ENCODE measurements at places on chromosomes 12 and 14. TPM values are rescaled to one million over a fixed set of nuclear protein-coding genes. Genes with fewer than 3 reads are reported as not detected.

DNA sequence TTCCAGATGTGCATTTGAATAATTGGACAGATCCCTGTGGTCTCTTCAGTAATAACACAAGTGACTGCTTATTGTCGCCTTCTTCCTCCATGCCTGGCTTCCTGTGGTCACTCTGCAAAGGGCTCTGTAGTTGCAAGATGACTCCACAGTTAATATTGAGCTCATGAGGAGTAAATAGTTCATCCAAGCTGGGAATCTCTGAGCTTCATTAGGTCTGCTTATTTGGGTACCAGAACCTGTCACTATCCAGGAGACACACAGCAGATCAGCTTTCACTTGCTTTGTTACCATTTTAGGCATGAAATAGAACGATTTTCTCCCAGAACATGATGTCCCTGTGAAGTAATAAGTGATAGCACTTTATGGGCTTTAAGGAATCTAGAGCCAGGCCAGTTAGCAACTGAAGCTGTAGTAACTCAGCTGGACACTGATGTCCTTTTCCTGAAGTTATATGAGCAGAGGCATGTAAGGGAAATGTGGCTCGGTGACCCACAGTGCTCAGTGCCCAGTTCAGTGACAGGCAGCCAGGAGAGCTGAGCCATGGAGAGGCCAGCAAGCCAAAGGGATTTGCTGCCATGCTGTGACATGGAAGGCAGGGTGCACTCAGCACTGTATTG, 50.1 kb downstream of the CRADD start:
- H3K27me3 ChIP-seq = no peaks in the 10 kb centered on the region
- H3K36me3 ChIP-seq = no peaks in the 10 kb centered on the region
- no peak overlapping the region for H3K27ac ChIP-seq
- H3K4me1 ChIP-seq = peaks cover 7% of the 10 kb centered on the region

GRCh38 chr14:75831952-75832351, 149.8 kb downstream of the TGFB3 start:
- peaks cover 4% of the 10 kb centered on the region for H3K36me3 ChIP-seq
- peak overlapping the region; percentile 17 for H3K4me3 ChIP-seq
- peak overlapping the region; percentile 25 for H3K27ac ChIP-seq
- H3K4me1 ChIP-seq = peaks cover 30% of the 10 kb centered on the region

The DAO gene
- not detected for total RNA-seq

The PLCZ1 gene
- not detected for total RNA-seq

DNA sequence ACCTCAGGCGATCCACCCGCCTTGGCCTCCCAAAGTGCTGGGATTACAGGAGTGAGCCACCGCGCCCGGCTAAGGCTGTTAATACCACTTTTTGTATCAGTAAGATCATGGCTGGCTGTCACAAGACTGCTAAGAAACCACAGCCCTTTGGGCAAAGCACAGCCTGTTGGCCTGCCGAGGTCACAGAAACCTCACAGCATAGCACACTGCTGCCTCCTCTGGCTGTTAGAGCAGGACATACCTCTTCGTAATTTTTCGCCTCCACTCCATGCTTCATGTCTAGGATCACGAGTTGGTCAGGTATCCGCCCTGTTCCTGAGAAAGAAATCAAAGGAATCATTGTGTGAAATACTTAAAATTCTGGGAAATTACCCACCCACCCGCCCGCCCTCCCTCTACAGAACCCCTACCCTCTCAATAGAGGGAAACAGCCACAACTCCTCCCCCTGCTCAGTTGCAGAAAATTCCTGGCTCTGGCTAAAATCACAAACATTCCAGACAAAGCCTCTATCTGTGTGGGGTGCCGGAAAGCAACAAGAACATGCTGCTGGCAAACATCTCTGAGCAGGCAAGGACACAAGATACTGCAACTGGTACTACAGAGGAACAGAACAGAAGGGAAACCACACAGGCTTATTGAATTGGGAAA, 20.7 kb upstream of the NEK9 start:
- H3K27ac ChIP-seq = peak overlapping the region; percentile 39
- peaks cover 38% of the 10 kb centered on the region for H3K4me1 ChIP-seq
- no peaks in the 10 kb centered on the region for H3K27me3 ChIP-seq
- peak overlapping the region; percentile 67 for H3K4me3 ChIP-seq
- no peak for DNase-seq
- peaks cover 44% of the 10 kb centered on the region for H3K36me3 ChIP-seq

The MARK3 gene
- total RNA-seq = 91.4 TPM

The LYZ gene
- 174 TPM for total RNA-seq

The RAB5B gene
- total RNA-seq = 131 TPM

The C14orf39 gene
- 0.80 TPM for total RNA-seq

The SLC6A15 gene
- total RNA-seq = 14.8 TPM

Measured in type B pancreatic cell (in vitro differentiated cells).